ENCODE measurements at places on chromosomes 3 and 15.

GRCh38 chr3:115623044-115623868 is at the start of gene GAP43:
Gene GAP43 (plus strand): TSS chr3:115623510. CDS start chr3:115623690, 180 bp downstream.
- DNase-seq = peak; percentile 52

DNA sequence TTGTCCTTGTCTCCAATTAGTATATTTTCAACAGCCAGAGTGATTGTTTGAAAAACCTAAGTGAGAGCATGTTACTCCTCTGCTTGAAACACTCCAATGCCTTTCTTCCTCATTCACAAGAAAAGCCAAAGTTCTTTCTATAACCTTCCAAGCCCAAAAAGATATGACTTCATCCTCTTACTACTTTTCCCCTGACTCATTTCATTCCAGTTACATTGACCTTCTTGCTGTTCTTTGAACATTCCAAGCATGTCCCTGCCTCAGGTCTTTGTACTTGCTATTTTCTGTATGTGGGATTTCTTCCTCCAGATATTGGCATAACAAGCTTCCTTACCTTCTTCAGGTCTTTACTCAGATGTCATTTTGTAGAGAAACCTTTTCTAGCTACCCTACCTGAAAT is 28.3 kb downstream of the EHHADH start:
- no peak for DNase-seq

- DNase-seq = no peak
These were observed 57.5 kb upstream of the HACD2 start for GRCh38 chr3:123642182-123642956.

DNA sequence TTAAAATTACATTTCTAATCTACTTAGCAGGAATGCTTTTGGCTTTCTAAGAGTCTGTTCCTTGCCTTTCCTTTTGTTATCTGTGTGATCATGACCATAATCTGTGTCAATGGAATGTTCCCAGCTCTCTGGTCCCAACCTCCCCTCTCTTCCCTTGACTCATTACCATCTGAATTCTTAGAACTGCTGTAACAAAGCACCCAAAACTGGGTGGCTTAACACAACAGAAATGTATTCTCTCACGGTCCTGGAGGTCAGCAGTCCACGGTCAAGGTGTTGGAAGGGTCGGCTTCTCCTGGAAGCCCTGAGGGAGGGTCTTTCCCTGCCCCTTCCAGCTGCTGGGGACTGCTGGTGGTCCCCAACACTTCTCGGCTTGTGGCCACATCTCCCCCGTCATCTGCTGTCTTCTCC is 81.1 kb downstream of the LRRK1 start:
- DNase-seq = no peak

DNA sequence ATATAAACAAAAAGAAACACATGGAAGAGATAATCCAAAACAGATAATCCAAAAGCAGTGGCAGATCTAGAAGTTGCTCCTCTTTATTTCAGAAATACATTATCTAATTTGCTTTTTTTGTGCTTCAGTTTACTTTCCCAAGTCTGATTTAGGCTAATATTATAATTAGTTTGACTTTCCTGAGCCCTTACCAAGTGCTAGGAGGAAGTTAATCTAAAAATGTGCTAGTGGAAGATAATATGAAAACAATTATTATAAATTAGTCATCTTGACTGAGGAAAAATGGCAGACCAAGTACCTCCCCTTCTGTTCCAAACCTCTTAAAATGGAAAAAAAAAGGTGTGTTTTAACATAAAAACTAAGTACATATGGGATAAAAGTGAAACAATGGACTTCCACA is 17.5 kb downstream of the SLC9A9 start:
- no peak for DNase-seq

DNA sequence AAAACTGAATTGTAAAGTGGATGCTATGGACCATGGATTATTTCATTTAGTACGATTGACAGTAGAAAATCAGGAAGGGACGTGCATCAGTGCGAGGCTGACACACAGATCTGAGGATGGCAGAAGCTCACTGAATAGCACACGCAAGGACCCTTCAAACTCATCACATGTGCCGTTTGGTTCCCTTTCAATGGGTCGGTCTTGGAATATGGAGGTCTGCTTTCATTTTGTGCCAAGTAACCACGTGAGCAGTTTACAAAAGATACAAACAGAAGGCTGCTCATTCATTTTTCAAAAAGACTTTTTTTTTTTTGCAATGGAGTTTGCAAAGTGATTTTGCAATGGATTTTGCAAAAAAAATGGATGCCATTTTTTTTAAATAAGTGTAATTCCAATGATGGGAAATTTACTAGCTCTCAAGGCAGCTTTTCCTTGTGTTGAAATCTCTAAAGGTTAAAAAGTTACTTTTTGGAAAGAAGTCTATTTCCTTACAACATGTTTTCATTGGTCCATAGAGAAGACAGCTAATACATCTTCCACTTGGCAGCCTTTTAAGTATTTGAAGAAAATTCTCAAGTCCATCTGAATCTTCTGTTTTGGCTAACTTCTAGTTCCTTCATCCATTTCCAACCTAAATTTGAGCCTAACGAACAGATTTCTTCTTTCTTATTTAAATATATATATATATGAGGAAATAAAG is 392.3 kb upstream of the TPRG1 start:
- no peak for DNase-seq

DNA sequence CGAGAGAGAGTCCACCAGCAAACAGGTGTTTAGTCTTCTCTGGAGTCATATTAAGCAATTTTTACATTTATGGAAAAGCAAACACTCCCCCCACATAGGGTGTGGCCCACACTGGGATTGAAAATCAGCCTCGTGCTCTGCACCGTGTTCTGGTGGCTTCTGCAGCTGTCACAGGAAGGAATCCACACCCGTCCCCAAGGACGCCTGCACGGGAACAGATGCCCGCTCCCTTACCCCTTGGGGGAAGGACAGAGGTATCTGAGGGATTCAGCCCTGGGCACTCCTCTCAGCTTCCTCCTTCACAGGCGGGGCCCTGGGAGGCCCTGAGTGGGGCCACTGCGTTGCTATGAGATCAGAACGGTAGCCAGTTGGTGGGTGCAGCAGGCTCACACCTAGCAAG is 27.8 kb downstream of the LIPC start:
- peak; percentile 70 for DNase-seq

DNA sequence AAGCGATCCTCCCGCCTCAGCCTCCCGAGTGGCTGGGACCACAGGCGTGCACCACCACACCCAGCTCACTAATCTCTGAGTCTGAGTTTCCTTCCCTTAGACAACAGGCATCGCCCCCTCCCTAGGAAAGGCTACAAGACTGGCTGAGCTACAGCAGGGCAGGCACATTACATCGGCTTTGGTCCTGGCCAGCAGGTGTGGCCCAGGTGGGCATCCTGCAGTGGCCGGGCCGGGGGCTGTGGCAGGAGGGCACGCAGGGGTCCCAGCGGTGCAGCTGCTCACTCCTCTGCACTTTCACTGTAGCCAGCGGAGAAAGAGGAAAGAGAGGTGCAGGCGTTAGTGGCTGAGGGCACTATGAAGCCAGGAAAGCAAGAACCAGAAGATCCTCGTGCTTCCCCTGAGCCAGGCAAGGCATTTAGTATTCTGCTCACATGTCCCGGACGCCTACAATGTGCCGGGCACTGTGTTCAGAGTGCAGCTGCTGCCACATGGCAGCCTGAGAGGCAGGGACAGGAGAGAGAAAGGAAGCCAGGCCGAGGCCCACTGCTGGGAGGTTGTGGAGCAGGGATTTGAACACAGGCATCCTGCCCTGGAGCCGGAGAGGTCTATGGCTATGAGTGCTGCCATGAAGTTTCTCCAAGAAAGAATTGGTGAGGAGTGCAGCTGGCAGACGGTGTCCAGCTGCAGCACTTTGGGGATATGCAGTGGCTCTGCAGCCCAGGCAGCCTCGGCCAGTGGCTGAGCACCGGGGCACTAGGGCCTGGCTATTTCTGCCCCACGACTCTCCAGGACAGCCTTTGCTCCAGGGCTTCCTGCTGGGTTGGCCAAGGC is 22.3 kb downstream of the GRIP2 start:
- DNase-seq = no peak

GRCh38 chr15:74769463-74770025 is 12.3 kb upstream of the CSK start:
- DNase-seq = no peak

All from NCI-H2171 (cell line).